Stimulated activated CD4-positive, alpha-beta T cell treated with anti-CD3 and anti-CD28 coated beads, TNF-alpha, amount 100 ng/mL, for 48 hours (primary cell): ENCODE measurements at places on chromosomes 16 and 17.

- no peak for DNase-seq
Measured at GRCh38 chr16:1923299-1924034, 5.3 kb upstream of the HS3ST6 start.

DNA sequence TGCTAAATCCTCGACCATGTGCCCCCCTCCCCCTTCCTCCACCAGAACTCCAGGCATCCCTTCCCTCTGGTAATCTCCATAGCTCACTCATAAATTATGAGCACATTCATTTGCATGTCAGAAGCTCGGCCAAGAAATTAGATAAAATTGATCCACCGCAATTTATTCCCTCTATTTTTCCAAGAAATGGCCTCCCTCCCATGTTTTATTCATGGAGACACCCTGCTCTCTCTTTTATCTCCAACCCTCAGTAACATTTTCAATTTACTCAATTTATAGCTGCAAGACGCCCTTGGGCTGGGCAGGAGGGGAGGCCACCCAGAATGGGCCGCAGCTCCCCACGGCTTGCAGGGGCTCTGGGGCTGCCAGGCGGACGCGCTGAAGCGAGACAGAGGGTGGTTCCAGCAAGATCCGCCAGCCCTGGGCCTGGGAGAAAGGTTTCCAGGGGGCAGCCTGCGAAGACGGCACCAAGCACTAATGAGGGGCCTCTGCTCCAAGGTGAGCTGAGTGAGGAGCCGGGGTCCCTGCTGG is 54.7 kb upstream of the ZNF423 start:
- no peak for DNase-seq

GRCh38 chr17:4769628-4770027 is 2.1 kb upstream of the TM4SF5 start:
- no peak for DNase-seq

GRCh38 chr17:74746376-74746775 is 2.1 kb upstream of the NHERF1 start:
- no peak for DNase-seq

DNA sequence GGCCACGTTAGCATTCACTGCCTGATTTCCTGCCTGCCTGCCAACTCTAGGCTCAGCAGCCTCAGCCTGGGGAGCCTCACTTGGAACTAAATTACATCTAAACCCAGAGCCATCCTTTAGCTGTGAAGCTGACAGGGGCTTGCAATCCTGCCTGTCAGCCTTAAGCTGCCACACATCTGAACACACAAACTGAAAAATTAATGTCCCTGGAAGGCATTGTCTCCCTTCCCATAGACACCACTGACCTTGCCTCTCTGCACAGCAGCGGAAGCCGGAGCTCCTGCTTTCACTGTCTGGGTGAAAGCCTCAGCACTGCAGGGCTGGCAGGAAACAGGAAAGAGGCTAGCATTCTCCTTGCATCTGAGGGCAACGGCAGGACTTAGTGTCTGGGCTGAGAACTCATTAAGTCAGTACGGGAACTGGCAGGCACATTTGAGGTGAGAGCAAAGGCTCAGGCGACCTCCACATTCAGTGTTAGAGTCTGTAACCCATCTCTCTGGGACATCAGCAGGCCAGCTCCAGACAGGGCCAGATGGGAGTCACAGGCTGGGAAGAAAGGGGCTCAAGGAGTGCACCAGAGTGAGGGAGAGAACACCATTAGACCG is 452.4 kb upstream of the C16orf82 start:
- DNase-seq: no peak

DNA sequence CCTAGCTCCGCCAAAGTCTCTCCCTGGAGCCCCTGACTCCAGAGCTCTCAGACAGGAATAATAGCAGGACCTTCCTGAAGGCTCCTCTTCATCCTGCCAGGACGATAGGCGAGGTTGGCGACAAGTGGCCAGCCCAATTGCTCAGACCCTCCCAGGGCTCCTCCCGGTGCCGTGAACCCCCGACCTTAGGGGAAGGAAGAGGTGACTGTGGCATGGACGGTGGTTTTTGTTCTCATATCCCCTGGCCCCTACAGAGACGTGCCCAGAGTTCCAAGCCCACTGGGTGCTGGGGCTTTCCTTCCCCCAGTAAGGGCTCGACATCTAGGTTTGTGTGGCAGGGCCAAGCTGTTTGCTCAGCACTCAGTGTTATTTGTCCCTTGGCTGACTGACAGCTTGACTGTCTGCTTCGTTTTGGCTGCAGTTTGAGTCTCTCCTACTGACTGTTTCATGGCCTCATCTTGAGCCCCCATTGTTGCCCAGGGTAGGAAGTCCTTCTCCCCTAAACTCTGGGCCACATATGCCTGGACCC is 4.6 kb upstream of the ADCY7 start:
- DNase-seq: no peak

DNA sequence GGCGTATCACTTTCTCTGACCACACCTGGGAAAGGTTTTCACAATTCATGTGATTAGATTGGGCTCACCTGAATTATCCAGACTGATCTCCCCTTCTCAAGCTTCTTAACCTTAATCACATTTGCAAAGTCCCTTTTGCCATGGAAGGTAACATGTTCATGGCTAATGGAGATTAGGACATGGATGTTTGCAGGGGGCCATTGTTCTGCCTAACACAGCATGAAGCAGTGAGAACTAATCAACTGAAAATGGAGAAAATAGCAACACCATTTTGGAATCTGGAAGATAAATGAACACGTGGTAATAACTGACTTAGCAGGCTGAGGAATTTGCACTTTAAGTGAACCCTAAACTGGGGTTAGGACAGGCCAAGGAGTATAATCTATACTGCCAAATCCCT is 25.0 kb upstream of the SBK1 start:
- DNase-seq: no peak

GRCh38 chr17:83076938-83077337 is 2.5 kb upstream of the METRNL start:
- no peak for DNase-seq

DNA sequence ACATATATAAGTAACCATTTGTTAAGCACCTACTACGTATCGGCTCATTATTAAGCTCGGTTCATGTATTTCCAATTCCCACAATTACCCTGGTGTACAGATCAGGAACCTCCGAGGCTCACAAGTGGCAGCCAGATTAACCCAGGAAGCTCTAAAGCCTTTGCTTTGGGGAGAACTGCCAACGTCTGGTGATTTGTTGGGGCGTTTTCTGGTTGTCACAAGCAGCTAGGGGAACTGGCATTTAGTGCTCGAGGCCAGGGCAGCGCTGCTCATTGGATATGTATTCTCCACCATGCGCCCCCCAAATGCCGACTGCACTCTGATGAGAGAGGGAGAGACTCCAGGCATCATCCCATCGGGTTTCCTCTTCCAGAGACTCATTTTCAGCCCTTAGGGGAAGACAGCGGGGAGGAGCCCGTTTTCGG is 541 bp downstream of the ZNF18 start:
- no peak for DNase-seq

GRCh38 chr16:50498431-50499155 is 49.6 kb upstream of the NKD1 start:
- DNase-seq: no peak

- DNase-seq: no peak
Measured at GRCh38 chr17:75370286-75370915, 35.1 kb downstream of the GRB2 start.

GRCh38 chr17:57442401-57442823 is 186.1 kb downstream of the MSI2 start:
- DNase-seq: no peak

DNA sequence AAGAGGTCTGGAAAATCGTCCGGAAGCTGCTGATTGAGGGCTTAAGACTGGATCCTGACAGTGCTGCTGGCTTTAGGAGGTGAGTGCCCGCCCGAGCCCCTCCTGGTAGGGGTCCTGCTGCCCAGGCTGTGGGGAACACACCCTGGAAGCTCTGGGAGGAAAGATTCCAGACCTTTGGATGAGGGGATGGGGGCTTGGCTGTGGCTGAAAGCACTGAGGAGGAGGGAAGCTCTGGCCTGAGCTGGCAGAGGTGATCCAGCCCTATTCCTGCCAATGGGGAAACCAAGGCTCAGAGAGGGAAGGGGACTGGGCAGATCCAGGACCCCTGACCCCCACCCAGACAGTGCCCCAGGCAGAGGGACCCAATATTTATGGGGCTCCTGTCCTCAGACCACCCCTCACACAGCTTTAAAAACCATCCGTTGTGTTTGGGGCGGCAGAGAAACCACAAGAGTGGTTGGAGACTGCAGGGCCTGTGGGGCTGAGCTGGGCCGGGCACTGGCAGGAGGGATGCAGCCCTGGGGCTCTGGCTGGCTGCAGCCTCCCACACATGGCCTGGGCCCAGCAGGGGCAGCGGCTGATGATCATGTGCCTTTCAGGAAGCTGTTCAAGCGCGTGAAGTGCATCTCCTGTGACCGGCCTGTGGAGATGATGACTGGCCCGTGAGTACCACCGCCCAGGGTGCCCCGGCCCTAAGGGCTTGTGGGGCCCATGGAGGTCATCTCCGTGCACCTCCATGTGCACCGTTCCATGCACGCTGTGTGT is 22.8 kb downstream of the UBALD1 start:
- no peak for DNase-seq

DNA sequence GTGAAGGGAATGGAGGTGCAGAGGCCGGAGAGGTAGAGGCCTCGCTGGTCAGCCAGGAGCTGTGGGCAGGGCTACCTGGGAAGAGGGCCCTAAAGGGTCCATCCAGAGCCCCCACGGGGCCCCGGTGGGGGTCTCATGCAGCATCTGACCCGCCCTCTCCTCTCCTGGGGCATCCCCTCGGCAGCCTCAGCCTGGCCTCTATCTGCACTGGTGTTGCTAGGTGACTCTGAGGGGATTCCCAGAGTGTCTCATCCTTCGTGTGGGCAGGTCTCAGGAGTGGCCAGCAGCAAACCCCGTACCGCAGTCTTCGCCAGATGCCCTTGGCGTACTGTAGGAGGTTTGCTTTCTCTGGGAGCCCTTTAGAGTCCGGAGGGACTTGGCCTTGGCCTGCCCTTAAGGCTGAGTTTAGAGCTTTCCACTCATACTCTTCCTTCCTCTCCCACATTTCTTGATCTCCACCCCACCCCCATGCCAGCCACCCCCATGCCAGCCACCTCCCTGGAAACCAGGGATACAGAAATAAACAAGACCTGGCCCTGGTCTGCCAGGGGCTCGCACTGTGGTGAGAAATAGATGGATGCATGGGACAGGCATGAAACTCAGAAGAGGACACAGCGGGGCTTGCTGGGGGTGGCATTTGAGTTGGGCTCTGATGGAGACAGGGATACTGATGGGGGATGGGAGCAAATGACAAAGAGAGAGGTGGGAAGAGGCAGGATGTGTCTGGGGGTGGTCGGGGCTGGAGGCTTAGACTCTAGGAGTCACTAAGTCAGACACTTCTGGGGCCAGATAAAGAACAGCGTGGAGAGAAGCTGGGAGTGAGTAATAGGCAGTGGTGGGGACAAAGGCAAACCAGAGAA is 9.9 kb downstream of the SLC5A10 start:
- DNase-seq: no peak

DNA sequence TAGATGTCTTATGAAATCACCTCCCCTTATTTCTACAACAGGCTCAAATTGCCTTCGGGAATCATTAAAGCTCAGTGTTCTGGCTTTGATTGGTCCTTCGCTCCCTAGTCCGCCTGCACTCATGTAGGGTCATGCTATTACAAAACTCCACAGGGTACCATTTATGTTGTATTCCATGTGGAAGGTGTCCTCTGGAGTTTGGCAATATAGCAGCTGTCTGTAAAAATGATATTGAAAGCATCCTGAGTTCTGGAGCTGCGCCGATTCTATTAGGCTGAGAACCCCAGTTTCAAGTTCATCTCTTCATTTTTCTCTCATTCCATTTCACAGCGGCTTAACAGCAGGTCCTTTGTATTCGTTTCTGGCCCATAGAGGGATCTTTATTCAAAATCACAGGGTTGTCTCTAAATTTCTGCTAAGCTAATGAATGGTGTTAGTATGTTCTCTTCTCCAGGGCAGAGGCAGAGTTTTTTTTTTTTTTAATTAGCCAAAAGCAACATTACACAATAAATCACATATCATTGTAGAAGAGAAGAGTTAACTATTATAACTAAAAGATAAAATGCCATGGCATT is 71.9 kb upstream of the TEKT1 start:
- no peak for DNase-seq

DNA sequence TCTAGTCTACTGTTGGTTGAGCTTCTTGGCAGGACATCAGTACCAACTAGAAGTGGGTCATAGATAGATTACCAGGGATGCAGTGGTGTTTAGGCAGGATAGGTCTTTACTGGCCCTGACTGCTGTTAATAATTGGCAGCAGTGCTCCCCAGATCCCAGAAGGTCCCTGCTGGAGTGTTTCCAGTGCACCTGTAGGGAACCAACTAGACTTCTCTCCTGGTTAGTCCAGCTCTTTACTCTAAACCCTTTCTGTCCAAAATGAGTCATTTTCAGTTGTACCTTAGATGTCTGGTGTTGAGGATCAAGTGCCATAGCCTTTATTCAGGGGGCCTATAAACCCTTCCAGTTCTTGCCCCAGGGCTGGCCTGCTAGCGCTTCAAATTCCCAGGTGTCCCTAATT is 8.7 kb downstream of the POLR2C start:
- DNase-seq: no peak

- no peak for DNase-seq
Measured at GRCh38 chr16:19235478-19235877, 50.1 kb upstream of the CLEC19A start.

DNA sequence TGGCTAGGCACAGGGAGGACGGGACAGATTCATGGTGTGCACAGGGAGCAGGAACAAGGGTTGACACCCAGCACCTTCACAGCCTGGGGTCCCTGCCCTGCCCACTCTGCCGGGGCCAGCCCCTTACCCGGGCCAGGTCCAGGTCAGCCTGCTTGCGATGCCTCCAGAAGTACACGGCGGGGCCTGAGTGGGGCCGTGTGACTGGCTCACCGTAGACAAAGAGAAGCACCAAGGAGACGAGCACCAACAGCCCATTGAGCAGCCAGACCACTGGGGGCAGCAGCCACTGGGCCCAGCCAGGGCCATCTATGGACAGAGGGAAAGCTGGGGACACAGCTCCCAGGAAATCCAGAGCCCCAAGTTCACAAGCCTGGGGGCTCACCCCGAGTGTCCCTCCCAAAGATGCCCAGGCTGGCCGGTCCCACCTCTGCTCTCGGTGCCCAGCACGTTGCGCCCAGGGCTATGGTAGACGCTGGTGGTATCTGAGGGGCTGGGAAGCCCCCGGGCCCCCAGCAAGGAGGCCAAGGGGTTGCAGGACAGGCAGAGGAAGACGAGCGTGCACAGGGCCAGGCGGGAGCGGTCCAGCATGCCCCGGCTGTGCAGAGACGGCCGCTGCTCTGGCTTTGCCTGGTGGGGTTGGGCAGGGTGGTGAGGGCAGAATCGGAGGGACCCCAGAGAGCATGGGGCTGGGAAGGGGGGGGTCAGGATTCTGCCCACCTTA is 19.8 kb downstream of the SREBF1 start:
- no peak for DNase-seq

GRCh38 chr17:42653179-42654124 is 5.6 kb upstream of the TUBG2 start:
- no peak for DNase-seq

- DNase-seq: no peak
Measured at GRCh38 chr17:73227379-73227778, 34.3 kb downstream of the CPSF4L start.

- no peak for DNase-seq
Measured at GRCh38 chr17:20235747-20236146, 226.6 kb downstream of the SPECC1 start.
